ENCODE measurements at places on chromosomes 1 and 21.

GRCh38 chr1:31683997-31684396 is 19.8 kb downstream of the COL16A1 start:
- DNase-seq, result no peak

- DNase-seq, result no peak
Observed at GRCh38 chr1:156836892-156837291, 20.2 kb upstream of the SH2D2A start.

- DNase-seq, result no peak
Observed at GRCh38 chr1:54611621-54612020, 11.7 kb downstream of the FAM151A start.

DNA sequence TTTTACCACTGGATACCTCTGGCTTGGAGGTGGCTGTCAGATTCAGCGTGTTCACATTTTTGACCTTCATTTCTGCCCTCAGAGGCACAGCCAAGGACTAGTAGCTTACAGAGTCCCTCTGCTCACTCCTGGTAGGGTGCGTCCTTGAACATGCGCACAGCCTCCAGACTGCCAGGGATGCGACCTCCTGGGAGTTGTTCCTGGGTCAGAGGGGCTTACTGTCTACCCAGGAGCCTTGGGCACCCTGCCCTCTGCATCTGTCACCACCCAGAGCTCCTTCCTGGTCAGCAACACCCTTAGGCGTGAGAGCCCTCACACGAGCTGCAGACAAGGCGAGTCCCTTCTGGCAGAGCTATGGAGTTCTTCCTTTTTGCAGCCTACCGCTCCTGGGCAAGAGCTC is 1.7 kb downstream of the SLX9 start:
- DNase-seq, result no peak

DNA sequence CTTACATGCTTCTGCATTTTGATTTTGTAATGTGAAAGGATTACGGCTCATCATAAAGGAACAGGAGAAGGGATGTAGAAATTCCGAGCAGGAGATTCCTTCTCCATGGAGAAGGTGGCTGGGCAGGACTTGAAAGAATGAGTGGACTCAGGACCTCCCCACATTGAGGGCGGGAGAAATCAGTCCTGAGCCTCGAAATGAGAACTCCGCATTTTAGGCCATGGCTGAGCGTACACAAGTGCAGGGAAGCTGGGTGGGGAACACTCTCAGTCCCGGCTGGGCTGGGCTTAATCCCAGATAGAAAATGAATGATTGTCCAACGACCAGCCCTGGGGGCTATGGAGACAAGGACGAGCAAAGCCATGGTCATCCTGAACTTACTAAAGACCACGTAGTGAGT is 402.3 kb upstream of the POU3F1 start:
- DNase-seq, result no peak

GRCh38 chr1:3551290-3551678 is 60.0 kb downstream of the MEGF6 start:
- DNase-seq, result no peak

GRCh38 chr1:71721532-71721931 is 560.8 kb downstream of the NEGR1 start:
- no peak for DNase-seq

DNA sequence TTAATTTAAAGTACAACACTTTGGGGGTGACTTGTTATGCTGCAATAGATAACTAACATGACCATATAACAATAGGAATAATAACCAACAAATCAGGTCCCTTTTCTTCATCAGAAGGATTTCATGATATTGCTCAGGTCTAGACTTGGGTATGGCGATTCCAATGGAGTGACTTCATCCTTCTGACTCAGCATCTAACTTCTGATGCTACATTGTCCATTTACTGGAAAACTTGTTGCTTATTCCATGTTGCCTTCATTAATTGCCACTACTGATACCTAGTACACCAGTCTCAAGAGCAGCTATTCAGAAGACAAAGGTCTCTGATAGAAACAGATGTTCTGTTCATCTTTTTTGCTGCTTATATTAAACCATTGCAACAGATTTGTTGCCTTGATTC is 324.3 kb downstream of the TGFB2 start:
- DNase-seq, result peak; percentile 53

- DNase-seq, result peak; percentile 85
Observed at GRCh38 chr1:24351918-24352627, 32.9 kb downstream of the GRHL3 start.

- peak; percentile 86 for DNase-seq
Observed at GRCh38 chr1:214660900-214661299, 57.9 kb downstream of the CENPF start.

- DNase-seq, result no peak
Observed at GRCh38 chr1:37822906-37823815, 15.2 kb upstream of the YRDC start.

DNA sequence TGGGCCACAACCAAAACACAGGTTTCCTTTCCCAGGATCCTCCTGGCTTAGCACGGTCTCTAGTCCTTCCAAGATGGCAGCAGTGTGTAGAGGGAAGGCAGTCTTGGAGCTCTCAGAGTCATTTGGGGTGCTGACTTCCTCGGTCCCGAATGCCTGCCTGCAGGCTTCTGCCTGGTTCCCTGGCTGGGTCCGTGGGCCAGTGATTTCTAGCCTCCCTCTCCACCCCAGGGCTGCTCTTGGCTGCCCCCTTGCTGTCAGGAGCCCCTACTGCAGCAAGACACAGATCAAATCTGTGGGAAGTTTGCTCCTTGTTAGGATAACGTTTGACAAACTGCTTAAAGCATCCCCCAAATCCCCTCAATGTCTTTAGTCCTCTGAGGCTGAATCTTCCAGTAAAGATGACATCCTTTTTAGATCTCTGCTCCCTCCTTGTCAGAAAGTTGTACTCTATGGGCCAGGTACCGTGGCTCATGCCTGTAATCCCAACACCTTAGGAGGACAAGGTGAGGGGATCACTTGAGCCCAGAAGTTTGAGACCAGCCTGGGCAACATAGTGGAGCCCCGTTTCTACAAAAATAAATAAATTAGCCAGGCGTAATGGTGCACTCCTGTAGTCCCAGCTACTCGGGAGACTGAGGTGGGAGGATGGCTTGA is 272.5 kb downstream of the RRAGC start:
- DNase-seq, result peak; percentile 22

DNA sequence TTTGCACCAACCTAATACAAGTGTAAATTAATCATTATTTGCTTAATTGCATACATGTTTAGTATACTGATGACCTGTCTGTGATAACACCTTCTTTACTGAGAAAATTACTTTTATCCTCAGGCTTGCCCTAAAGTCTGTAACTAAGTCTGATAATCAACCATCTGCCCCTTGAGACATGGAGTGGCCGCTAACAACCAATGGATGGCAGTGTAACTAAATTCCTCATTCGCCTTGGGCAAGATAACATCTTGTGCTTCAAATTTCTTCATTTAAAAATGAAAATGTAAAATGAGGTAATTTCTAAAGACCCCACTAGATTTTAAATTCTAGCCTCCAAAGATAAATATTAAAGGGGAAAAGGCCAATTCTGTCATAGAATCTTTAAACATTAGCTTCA is 85.1 kb downstream of the ENAH start:
- no peak for DNase-seq

DNA sequence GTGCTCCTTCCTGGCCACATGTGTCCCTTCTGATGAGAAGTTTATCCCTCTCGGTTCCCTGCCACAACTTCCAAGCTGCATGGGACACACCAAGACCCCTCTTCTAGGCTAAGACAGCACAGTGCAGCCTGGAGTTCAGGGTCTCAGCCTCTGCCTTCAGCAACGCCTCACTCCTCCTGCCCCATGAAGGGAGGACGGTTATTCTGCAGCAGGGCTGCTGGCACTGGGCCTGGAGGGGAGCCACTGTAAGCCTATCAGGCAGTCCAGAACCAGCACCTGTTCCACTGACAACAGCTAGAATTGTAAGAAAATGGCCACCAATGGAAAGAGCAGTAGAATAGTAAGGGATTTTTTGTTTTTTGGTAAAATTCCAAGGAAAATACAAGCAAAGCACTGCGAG is 72.3 kb downstream of the GALNT2 start:
- no peak for DNase-seq

DNA sequence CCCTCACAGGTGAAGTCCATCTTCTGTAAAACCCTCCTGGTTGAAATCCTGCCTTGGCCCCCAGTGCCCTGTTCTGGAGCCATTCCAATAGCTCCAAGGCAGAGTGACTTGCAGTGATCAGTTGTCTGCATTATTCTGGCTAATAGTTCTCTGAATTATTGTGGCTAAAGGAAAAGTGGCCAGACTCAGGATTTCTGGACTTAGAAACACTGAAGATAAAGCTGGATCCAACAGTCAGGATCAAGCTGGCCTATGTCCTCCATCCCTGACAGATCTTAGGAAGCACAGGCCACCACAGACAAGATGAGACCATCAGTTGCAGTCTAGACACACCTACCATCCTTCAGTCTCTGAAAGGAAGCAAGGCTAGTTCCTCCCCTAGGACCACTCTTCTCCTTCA is 801 bp upstream of the C2CD4D start:
- no peak for DNase-seq

GRCh38 chr21:41864311-41865001 is 14.7 kb downstream of the PRDM15 start:
- no peak for DNase-seq

- DNase-seq, result no peak
Observed at GRCh38 chr1:93554883-93555872, 107.3 kb downstream of the FNBP1L start.

DNA sequence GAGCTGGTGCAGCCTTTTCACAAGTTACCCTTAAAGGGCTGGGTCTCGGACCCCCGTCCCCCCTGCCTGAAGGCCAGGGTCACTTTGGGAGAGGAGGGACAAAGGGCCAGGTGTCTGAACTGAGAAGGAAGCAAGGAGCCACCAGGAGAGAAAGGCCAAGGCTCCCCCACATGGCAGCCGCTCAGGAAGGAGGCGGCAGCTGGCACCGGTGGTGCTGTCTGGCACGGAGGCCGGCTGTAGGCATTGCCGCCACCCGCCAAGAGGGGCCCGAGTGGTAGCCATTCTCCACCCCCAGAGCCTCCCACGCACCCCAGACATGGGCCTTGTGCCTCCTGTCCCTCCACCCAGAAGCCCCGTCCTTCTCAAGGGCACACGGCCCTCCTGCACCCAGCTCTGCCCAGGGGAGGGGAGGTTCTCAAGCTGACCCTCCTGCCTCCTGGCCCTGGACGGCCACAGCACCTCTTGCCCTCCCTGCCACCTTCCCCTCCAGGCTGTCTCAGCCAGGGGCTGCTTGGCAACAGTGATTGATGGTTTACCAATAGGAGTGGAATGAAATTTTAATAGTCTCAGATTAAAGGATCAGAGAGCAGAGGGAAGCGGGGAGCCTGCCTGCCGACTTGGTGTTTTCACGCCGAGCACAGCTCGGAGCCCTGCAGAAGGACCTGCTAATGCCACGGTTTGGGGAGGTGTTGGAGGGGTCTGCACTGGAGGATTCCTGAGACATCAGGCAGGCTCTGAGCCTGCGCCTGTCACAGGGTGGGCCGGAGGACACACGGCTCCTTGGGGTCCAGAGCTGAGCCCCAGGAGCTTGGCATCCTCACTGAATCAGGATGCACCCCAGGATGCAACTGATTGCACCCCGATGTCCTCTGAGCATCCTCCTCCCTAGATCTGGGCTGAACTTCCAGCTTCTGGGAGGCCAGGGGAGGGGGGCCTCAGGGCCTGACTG is 211.9 kb upstream of the VAMP3 start:
- DNase-seq, result no peak

- DNase-seq, result no peak
Observed at GRCh38 chr1:85195703-85196102, 5.1 kb downstream of the SYDE2 start.

DNA sequence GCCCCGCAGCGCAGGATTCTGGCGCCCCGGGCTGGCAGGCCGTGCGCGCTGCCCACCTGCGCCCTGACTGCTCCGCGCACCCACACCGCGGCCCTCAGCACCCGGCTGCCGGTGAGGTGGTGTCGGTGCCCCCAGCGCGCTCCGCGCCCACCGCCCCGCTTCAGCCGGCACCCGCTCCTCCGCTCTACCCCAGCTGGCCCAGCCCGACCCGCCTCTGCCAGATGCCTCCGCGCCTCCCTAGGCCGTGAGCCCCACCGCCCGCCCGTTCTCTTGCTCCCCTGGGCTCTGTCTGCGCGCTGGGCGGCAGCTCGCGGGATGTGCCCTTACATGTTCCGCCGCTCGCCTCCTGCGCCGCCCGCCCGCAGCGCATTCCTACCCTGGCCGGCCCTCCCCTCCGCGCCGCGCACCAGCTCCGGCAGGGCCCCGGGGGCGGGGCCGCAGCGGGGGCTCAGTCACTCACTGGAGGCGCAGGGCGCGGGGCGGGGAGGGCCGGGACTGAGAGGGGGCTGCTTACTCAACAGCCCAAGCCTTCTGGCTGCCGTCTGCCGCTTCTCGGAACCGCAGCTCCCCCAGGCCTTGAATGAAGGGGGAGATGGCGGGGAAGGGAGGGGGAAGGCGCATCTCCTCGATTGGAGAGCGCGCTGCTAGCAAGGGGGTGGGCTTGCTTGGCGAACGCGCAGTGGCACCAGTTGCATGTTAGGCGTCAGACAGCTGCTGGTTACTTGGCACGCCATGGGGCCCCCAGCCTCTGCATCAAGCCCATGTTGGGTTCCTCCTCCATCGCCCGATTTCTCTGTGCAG is at the start of gene PHLDA3:
Gene PHLDA3 (minus strand): TSS at position 345 of the 801 bp plus-strand sequence. CDS start 402 bp downstream, outside the sequence.
- peak; percentile 94 for DNase-seq

GRCh38 chr1:235874261-235874660 is 7.6 kb upstream of the LYST start:
- DNase-seq, result no peak

DNA sequence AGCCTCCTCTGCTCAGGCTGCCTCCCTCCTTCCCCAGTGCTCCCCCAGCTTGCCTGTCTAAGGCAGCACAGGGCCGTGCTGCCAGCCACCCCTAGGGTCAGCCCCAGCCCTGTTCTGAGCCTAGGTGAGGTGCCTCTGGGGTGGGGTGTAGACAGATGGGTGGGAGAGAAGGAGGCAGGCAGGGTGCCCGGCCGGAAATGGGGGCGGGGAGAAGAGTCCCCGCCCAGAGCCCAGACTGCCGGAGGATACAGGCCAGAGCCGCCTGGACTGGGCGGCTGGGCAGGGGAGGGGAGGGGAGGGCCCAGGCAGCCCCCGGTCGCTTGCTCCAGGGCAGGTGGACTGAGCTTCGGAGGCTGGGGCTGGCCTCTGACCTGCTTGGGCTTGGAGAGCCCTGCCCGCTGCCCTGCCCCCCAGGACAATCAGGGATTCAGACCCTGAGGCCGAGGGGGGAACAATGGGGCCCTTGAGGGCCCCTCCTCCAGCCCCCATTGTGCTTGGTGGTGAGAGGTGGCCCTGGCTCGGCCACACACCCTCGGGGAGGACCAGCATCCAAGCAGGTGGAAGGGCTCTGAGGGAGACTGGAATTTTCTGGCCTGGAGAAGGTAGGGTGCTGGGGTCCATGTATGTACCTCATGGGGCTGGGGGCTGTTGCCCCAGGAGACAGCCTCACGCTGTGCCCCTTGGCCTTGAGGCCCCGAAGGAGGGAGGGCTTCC is at the start of gene GJC2:
Gene GJC2 (plus strand): TSS at position 525 of the 714 bp plus-strand sequence. CDS start 7,829 bp downstream, outside the sequence.
- DNase-seq, result no peak

All from fibroblast of skin of right biceps (primary cell).